ENCODE measurements at places on chromosomes 5 and 9.

DNA sequence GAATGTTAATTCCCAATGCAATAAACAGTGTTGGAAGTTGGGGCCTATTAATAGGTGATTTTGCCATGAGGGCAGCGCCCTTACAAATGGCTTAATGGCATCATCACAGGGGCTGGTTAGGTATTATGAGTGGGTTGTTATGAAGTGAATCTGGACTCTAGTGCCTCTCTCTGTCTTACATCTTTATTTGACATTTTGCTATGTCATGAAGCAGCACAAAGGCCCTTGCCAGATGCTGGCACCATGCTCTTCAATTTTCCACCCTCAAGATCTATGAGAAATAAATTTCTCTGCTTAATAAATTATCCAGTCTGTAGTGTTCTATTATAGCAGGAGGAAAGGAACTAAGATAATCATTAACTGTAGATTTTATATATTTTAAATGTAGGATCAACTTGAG lies 1098.7 kb upstream of the NUDT12 start:
- DNase-seq: no peak

DNA sequence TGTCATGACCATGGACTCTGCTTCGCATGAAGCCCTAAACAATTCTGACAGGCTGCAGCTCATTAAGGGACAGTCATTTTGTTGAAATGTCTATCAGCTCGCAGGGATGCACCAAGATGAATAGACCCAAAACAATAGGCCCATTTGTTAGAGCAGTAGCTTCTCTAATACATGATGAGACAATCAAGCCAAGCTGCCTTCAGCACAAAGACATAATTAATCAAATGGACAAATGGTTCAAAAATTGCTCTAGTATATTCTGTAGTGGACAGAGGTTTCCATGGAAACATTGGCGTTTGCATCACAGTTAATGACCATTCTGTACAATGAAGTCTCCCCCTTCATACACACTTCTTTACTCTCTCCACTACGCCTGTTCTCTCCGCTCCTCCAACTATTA lies 274.6 kb downstream of the ANXA1 start:
- no peak for DNase-seq

DNA sequence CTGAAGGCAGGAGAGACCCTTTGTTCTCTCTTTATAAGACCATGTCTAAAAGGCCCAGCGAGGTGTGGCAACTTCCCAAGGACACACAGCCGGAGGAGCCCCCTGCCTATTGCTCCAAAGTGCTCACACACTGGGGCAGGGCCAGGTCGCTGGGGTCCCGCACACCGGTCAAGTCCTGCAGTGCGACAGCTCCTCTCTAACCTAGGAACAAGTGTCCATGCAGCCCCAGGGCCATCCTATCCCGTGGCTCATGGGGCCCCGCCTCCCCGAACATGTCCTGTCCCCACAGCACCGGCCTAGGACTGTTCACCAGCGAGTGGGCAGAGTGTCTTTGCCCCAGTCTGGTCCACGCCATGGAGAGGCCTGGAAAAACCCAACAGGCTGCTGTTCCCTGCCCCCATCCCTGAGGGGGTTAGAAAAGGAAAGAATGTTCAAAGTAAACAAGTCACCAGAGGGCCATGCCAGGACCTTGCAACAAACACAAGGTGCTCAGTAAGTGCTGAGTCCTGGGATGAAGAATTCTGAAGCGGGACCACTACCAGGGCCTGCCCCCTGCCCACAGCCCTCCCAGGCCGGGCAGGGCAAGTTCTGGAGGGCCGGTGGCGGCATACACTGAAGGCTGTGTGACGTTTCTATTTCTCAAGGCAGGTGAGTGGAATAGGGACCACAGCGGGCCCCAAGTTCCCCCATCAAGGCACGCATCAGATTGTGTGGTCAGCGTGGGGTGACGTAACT lies 938 bp downstream of the NINJ1 start:
- DNase-seq: no peak

DNA sequence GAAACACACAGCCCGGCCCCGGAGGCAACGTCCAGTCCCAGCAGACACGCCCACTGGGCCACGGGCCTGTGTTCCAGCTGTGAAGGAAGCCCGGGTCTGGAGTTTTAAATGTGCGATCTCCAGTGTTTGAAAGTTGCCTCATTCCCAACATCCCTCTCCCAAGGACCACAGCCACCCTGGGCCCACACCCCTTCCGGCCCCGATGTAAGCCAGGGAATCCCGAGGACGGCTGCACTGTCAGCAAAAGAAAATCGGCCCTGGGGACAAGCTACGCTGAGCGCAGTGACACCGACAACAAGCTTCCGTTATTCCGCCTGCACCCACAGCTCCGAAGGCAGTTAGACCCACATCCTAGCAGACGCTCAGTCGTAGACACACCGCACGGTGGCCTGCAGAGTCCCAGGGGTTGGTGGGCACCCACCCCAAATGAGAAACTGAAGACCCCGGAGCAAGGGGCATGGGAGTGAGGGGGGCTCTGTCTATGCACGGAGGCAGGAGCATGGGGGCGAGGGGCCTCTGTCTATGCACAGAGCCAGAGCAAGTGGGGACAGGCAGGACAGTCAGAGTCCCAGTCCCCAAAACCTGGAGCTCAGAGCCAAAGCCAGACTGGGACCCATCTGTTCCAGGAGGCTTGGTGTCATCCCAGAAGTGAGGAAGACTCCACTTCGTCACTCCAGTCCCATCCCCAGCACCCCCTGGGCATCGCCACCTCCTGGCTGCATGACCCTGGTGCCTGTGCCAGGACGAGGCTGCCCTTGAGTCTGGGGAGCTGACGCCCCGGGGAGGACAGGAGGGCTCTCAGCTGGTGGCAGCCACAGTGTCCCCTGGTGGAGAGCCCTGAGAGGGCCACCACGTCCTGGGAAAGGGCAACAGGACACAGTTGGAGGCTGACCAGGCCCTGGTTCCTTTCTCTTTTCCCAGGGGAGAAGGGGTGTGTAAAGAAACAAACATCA lies 23.4 kb downstream of the GLT6D1 start:
- DNase-seq: no peak

DNA sequence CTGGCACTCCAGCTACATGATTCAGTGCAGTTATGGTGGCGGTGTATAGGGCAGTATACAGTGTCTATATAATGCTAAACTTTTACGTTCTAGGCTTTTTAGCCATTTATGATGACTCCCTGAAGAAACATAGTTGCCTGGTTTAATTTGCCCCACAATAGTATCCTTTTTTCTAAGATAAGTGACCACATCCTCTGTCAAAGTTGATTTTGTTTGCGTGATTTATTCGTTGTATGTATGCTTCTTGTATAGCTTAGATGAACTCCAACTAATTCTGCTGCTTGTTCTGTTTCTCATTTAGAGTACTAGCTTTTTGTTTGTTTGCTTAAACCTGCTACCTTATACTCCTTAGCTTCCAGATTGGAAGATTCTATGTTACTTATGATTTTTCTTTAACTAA lies 83.6 kb downstream of the ERMP1 start:
- DNase-seq: no peak

DNA sequence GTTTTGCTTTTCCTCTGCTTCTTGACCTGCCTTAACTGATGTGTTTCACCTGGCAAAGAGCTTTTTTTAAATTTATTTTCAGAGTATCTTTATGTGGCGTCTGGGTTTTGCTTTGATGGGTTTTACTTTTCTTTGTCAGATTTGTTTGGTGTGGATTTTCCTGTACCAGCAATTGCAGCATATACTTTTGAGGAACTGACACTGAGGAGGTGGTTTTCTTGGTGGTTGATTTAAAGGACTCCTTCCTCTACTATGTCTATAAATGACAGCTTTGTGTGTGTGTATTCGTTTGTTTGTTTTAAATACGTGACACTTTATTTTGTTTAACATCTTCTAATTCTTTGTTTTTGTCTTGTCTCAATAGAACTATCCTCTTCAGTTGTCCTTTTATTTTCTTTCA lies 1071.9 kb upstream of the ARRDC3 start:
- no peak for DNase-seq

DNA sequence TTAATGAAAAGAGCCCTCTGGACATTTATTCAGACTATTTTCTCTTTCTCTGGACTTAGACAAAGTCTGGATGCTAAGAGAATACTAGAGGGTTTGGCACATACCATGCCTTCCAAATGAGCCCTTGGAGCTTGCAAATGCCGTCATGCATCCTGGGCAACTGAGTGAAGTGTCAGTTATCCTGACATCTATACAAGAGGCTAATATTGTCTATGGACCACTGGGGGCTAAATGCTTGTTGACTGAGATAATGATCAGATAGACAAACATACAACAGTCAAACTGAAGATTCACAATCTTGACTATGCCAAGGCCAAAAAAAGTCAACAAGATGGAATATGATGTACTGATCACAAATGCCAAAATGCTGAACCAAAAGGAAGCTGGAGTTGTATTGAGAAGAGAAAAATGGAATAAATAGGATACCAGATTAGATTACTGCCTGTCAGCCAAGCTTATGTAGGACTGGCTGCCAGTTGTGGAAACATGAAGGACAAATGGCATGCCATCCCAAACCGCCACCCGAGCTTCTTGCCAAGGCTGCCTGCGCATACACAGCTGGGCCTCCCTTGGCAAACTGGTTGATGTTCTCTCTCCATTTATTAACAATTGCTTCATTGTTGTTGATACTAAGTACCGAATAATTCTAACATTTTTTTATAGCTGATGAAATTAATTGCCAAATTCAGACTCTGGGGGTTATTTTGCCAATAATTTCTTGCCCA lies 240.1 kb upstream of the GRAMD2B start:
- DNase-seq: no peak
